Stimulated activated CD8-positive, alpha-beta memory T cell treated with anti-CD3 and anti-CD28 coated beads, Interleukin-4, amount 100 ng/mL, for 48 hours (primary cell): ENCODE measurements at places on chromosomes 4 and X.

DNA sequence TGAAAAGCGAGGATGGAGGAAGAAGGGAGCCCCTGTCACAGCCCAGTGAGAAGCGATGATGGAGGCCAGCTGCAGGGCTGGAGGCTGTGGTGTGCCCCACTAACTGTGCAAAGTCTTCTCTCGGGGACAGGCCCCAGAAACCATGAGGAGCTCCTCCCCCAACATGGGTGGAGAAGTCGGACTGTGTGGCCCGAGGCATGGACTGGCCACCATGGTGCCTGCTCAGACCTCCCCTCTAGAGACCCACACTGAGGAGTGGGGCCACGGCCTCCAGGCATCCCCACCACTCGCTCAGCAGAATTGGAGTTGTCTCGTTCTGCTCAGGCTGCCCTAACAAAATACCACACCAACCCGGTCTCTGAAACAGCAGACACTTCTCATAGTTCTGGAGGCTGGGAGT lies 12.2 kb upstream of the PDE6B start:
- no peak for DNase-seq

GRCh38 chr4:74395633-74396032 lies 30.7 kb downstream of the EREG start:
- DNase-seq = no peak

DNA sequence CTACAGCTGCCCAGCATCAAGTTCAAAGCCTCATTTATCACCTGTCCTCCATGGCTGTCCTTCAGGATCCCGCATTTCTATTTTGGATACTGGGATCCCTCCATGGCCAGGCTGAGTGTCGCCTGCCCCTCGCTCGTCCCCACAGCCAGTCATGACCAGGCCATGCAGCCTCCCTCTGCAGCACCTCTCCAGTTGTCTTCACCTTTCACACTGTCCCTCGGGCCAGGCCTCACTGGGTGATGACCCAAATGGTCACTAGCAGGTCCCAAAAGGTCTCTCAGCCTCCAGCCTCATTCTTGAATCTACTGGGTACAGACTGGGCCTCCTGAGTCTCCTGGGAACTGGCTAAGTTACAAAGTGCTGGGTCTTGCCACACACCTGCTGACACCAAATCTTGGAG lies 48.7 kb upstream of the HELT start:
- no peak for DNase-seq

DNA sequence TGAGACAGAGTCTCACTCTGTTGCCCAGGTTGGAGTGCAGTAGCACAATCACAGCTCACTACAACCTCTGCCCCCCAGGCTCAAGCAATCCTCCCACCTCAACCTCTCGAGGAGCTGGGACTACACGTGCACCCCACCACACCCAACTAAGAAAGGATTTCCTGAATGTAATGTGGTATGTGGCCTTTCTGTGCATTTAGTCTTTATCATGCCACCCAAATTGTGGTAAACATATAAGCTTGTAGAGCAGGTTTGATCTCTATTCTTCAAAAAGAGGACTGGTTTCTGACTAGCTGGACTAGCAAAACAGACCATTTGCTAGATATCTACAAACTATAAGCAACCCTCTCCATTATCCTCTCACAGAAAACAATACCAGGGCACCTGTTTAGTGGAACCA lies 33.6 kb downstream of the ELOVL6 start:
- DNase-seq = peak; percentile 27

GRCh38 chr4:48654015-48654664 lies 125.9 kb downstream of the FRYL start:
- no peak for DNase-seq

- no peak for DNase-seq
Measured at GRCh38 chr4:94757192-94758140, at the start of gene BMPR1B. Gene BMPR1B, plus strand, starts transcription at chr4:94757955. Its CDS starts 346,470 bp downstream, at chr4:95104425.

DNA sequence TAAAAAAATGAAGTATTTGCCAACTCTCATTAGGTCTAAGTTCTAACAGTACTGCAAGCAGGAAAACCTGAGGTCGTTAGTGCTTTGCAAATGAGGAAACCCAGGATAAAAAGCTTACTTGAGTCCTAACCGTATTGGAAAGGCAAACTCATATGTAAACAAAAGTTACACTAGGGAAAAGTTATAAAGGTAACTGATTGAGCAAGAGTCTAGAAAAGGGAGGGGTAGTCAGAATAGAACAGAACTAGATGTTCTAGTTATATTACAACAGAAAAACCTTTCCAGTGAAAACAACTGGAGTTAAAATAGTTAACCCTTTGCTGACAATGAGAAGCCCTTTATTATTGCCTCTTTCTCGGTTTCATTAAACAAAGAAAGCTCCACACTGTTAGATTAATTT lies 66.4 kb upstream of the MAOA start:
- DNase-seq = no peak

DNA sequence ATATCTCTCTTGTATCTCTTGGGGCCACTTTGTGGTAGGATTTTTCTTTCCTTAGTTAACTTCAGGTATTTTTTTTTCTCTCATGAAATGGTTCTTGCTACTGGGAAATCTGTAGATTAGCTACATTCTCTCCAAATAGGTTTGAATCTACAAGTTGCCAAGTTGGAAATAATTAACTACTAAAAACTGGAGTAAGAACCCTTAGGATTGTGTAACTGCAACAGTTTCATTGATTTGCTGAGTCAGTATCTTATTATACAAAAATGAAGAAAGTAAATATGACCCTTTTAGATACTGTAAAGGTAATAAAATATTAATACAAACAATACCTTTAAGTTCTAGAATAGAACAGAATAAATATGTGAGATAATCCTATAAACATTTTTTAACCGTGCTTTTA lies 327.9 kb downstream of the CXXC4 start:
- no peak for DNase-seq

DNA sequence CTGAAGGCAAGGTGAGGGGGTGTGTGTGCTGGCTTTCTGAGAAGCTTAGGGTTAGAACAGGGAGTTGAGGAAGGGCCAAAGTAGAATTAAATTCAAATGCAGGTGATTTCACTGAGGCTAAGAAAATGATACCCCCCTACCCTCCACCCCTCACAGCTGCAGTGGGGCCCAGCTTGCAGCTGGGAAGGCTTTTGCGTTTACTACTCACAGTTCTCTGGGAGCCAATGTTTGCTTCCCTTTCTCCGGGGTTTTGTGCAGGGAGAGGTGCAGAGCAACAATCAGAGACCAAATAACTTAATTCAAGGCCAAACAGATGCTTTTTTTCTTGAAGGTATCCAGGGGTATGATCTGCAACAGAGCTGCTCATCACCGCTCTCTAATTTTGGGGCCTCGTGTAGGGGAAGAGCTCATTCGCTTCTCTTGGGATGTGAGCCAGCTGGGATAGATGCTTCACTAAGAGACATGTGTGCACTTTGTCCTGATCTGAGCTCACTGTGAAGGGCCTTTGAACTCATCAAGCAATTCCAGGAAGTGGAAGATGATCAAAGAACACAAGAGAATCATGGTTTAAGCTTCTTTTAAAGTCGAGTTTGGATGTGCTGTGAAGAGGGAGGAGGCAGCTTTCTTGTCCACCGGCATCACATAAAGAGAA lies 122.7 kb upstream of the C1GALT1C1 start:
- no peak for DNase-seq

- DNase-seq = no peak
Measured at GRCh38 chr4:170497689-170498088, 407.9 kb upstream of the AADAT start.

DNA sequence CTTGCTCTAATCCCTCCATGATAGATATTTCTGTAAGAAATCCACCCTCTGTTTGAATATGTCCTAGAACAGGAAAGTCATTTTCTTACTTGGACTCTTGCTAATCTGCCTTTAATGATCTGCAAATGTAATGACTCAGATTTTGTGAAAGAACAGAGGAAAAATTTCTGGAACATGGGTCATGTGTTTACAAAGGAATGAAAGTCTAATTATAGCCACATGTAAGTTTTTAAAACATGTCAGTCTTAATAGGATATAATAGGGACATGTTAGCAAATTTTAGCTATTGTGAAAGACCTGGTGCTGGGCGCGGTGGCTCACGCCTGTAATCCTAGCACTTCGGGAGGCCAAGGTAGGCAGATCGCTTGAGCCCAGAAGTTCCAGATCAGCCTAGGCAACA lies 47.6 kb downstream of the GRK4 start:
- DNase-seq = no peak

DNA sequence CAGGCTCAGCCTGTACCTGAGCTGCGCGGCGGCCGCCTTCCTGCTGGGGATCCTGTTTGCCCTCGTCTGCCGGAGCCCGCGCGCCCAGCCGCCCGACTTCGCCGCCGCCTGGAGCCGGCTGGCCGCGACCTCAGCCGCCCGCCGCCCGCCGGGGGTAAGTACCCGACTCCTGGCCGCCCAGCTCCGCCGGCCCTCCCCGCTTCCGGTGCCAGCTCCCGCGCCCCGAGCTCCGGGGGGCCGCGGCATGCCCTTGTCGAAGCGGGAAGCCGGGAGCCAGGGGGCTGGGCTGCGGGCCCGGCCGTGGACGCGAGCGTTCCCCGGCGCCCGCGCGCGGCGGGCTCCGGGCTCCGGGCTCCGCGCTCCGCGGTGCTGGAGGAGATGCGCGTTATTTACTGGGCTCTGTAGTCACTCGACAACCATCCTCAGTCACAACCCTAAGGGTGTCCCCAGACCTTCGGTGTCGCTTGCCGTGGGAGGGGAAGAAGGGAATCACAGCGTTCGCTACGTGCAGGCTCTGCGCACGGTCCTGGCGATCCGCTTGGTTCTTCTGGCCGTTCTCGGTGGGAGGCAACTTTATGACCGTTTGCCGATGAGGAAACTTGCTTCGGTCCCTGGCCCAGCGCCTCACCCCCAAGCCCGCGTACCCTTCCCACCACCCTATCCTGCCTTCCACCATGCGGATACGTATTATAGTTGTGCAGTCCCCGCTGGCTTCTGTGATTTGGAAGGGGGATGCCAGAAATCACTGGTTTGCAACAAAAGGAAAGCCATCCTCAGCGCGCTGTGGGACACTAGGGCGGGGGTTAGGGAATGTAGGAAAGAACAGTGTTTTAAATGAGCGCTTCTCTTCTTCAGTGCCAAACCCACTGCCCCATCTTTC lies 944 bp downstream of the SNX25 start:
- peak; percentile 64 for DNase-seq

DNA sequence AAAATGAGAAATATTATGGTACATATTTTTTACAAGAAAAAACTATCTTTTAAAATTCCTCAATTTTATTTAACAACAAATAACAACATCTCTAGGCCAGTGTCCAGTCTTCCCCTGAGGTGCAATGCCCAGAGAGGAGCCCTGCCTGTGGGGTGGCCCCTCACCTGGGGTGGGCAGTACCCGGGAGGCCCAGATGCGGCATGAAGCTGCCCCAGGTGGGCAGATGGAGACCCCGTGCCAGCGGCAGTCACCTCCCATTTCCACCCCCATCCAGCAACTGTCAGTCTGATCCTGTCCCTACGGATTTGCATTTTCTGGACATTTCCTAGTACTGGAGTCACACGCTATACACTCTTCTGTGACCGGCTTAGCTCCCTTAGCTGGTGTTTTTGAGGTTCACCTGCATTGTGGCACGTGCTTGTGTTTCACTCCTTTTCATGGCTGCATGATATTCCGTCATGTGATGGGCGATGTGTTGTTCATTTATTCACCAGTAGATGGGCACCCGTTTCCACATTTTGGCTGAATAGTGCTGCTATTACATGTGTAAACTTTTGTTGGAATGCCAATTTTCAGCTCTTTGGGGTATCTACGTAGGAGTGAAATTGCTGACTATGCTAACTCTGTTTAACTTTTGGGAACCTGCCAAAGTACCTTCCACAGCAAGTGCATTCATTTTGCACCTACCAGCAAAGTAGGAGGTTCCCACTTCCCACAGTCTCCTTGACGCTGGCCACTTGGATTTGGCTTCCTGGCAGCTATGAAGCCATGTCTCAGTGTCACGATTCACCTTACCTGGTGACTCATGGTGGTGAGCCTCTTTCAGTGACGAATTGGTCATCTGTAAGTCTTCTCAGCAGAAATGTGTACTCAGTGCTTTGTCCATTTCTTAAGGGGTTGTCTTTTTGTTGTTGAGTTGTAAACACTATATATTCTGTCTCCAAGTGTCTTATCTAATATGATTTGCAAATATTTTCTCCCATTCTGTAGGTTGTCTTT lies 11.7 kb upstream of the MAEA start:
- no peak for DNase-seq

- DNase-seq = no peak
Measured at GRCh38 chr4:1819816-1820215, 26.7 kb downstream of the FGFR3 start.
